NCI-H2171 (cell line): ENCODE measurements at places on chromosomes 16 and 17.

DNA sequence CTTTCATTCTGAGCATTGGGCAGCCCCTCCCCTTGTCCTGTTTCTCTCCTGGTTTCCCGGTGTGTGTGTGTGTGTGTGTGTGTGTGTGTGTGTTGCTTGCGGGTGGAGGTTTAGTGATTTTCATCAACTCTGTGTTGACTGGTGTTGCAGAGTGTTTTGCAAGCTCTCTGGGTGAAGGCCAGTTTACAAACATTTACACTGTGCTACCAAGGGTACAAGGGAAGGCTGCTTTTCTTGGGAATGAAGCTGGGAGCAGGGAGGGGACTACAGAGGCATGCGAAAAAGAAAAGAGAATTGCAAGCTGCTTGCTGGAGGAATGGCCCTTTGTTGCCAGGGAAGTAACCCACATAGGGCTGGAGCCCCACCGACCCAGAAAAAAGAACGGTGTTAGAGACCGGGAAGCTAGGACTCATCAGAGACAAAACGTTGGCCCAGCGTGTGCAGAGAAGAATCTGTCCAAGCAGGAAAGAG lies 29.6 kb downstream of the HS3ST3B1 start:
- DNase-seq, result no peak

DNA sequence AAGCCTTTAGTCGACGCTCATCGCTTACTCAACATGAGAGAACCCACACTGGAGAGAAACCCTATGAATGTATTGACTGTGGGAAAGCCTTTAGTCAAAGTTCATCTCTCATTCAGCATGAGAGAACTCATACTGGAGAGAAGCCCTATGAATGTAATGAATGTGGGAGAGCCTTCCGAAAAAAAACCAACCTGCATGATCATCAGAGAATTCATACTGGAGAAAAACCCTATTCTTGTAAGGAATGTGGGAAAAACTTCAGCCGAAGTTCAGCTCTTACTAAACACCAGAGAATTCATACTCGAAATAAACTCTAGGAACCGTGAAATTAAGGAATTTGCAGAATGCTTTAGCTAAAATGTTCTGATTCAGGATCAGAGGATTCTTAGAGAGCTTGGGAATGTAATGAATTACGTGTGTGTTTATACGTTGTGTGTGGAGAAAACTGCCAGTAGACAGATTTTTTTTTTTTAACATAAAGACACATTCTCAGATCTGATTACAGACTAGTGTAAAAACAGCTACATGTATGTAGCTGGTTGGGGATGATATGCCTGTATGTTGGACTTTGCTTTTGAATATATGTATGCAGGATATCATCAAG lies 25.4 kb downstream of the ZFP90 start:
- no peak for DNase-seq

DNA sequence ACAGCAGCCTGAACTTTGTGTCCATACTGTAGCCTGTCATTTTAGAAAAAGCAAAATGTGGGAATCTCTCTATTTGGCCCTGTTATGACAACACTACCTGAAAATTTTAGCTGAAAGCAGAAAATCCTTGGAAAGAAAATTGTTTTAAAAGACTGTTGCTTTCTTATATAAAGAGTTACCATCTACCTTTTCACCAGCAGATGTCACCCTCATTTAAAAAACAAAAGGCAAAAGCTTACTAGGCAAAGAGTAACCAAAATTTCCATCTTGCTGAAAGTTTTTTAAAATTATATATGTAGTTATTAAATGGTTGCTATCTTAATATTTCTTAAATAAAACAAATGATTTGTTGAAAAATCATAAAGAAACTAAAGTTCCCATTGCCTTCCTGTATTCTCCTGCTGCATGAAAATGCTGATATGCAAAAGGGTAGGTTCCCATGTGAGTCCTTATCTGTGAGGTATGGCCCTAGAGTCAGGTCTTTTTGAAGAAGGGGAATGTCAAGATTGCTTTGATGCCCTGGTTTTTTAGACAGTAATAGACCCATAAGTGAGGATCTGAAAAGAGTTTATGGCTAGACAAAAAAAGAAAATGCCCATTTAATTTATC lies 61.0 kb downstream of the TNRC6C start:
- no peak for DNase-seq

DNA sequence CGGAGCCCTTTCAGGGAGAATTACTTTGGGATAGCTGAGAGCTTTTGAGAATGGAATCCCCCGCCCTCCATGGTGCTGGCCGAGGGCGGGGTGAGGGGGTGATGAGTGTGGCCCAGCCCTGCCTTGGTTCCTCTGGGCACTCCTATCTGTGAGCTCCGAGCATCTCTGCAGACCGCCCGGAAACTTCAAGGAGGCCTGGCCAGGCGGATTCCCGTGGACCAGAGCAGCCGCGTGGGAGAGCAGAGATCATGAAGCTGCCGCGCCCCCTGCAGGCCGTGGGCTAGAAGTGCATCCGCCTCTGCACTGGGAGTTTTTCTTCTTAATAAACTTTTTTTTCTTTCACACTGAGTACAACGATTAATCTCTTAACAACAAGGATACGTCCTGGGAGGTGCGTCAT lies 392.9 kb upstream of the EEF2KMT start:
- DNase-seq, result no peak

GRCh38 chr17:50807009-50807408 lies 28.4 kb upstream of the WFIKKN2 start:
- no peak for DNase-seq

DNA sequence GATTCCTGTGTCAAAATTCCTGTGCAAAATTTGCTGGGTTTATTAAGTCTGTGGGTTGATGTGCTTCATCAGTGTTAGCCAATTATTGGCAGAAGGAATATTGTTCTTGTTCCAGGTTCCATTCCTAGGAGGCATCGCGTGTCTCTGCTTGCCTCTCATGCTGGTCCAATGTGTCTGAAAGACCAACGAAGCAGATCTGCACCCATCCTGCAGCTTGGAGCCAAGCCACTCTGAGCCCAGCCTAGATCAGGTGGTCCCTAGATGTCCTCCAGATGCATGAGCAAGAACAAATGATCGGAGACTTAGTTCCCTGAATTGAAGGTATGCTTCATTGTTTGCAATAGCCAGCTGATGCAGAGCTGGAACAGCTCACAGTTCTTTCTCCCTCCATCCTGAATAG lies 10.5 kb upstream of the PIK3R6 start:
- DNase-seq, result no peak

GRCh38 chr16:84514874-84515835 lies 10.7 kb upstream of the MEAK7 start:
- DNase-seq, result no peak
